Stimulated activated CD8-positive, alpha-beta memory T cell treated with anti-CD3 and anti-CD28 coated beads, Interleukin-2, amount 100 ng/mL, for 1 hour (primary cell): ENCODE measurements at places on chromosomes 1 and 21.

DNA sequence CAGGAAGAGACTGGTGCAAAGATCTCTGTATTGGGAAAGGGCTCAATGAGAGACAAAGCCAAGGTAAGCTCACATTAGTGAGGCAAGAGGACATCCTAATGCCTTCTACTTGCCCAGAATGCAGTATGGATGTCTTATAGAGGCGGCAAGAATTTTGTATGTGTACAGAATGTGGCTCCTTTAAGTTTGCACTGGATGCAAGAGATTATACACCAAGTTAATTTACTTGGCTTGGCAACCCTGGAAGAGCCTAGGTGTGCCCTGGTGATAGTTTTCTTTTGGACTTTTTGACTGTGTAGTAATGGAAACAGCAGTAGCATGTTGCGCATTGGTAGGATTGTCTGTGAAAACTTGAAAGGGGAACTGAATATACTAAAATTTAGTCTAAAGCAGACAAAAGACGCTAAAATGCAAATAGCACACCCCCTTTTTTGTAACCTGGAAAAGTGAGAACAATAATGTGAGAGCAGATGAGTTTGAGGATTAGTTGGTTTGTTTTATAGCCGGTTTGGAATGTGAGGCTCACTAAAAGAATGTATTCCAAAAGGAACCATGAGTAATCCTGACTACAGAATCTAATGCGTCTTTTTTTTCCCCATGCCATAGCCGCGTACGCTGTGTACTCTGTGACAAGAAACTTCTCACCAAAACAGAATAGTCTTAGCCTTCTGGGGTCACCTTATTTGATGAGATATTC is 18.1 kb downstream of the KHDRBS1 start:
- DNase-seq: no peak

- no peak for DNase-seq
Observed at GRCh38 chr1:26350701-26351589, 3.0 kb downstream of the CRYBG2 start.

DNA sequence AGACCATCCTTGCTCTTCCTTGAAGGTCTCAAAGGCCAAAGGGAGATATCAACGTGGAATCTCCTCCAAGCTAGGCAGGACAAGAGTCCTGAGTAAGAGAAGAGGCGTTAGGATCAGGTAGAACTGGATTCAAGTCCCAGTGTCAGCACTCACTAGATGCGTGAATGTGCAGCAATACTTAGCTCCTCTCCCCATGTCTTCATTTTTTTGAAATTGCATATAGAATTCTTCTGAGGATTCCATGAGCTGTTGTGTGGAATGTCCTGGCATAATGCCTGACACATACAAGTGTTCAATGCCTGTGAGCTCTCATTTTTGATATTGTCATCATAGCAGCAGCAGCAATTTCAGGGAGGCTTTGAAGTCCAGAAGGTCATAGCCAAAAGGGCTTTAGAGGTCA is 333.2 kb downstream of the KCNH1 start:
- no peak for DNase-seq

GRCh38 chr1:23759277-23759676 is 16.0 kb downstream of the ELOA start:
- no peak for DNase-seq

GRCh38 chr1:104460880-104461279 is 711.2 kb downstream of the AMY1C start:
- no peak for DNase-seq

GRCh38 chr21:37623183-37623582 is 256.6 kb downstream of the DYRK1A start:
- no peak for DNase-seq

- DNase-seq: no peak
Observed at GRCh38 chr1:236284291-236284721, 2.5 kb upstream of the ERO1B start.

DNA sequence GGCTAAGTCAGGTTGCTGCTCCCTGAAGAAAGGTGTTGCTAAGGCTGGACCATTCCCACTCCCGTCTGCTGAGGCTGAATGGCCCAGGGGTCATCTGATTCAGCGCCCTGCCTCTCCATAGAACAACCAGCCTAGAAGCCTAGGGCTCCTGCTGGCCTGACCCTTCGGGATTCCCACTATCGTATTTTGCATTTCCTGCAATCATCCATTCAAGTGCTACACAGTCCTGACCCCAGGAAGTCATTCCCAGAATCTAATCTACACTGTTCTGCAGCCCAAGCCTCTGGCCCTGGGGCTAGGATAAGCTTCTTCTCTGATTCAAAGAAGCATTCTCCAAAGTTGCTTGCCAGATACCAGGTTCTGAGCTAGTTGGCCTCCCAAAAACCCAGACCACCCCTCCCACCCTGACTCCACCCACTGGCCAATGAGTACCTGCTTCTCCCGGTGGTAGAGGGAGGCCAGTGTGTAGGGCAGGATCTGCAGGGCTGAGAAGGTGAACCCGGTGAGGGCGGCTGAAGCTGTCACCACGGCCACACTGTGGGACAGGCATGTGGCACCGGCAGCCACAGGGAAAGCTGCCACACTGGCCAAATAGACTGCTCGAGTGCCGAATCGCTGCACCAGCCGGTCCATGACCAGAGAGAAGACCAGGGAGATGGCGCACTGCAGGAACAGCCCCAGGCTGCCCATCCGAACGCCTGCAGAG is 18.7 kb downstream of the SLC45A3 start:
- no peak for DNase-seq
